H9 (cell line): ENCODE measurements at places on chromosomes 5 and 9. TPM values are rescaled to one million over a fixed set of nuclear protein-coding genes. Genes with fewer than 3 reads are reported as not detected.

The HTR4 gene
- total RNA-seq, result not detected in 2 replicates

The ANKHD1 gene
- 102 and 105 TPM in 2 replicates for total RNA-seq

The FOXD4L3 gene
- total RNA-seq, result 0.26 TPM in 1 of 2 replicates, not detected in the other

The ADAMTS13 gene
- total RNA-seq, result 8.2 and 8.8 TPM in 2 replicates

The PLGRKT gene
- total RNA-seq, result 19.6 and 22.6 TPM in 2 replicates

The DOCK2 gene
- 7.8 and 8.3 TPM in 2 replicates for total RNA-seq

The TRIP13 gene
- total RNA-seq, result 40.6 and 42.6 TPM in 2 replicates

The CYFIP2 gene
- total RNA-seq, result 74.7 and 84.5 TPM in 2 replicates

The TMEM174 gene
- not detected in 2 replicates for total RNA-seq

The NUTM2G gene
- 0.48 and 0.57 TPM in 2 replicates for total RNA-seq
